Osteoblast (primary cell): ENCODE measurements at places on chromosomes 1 and 21. TPM values are rescaled to one million over a fixed set of nuclear protein-coding genes. Genes with fewer than 3 reads are reported as not detected.

Gene TOE1
- total RNA-seq = 6.5 and 8.5 TPM in 2 replicates

Gene LAD1
- not detected in 2 replicates for total RNA-seq

Gene CA6
- total RNA-seq = not detected in 2 replicates

Gene SPOCD1
- total RNA-seq = 58.6 and 67.8 TPM in 2 replicates

Gene LAX1
- 0.29 TPM in 1 of 2 replicates, not detected in the other for total RNA-seq

Gene OR2G6
- total RNA-seq = not detected in 2 replicates

Gene MMP23B
- 0.59 and 1.1 TPM in 2 replicates for total RNA-seq

Gene GIPC2
- total RNA-seq = 0.29 and 0.36 TPM in 2 replicates

Gene LCE1B
- not detected in 2 replicates for total RNA-seq

Gene OR14A2
- total RNA-seq = not detected in 2 replicates

Gene BTBD19
- total RNA-seq = 21.4 and 23.6 TPM in 2 replicates

Gene LCE3E
- not detected in 2 replicates for total RNA-seq

Gene SPRR2E
- not detected in 2 replicates for total RNA-seq

Gene DDR2
- 363 and 384 TPM in 2 replicates for total RNA-seq
